ENCODE measurements at places on chromosomes 2 and 18.

GRCh38 chr2:16581241-16581640 is 84.4 kb downstream of the CYRIA start:
- no peak for DNase-seq

GRCh38 chr2:207473049-207473930 is 56.5 kb upstream of the CREB1 start:
- no peak for DNase-seq

DNA sequence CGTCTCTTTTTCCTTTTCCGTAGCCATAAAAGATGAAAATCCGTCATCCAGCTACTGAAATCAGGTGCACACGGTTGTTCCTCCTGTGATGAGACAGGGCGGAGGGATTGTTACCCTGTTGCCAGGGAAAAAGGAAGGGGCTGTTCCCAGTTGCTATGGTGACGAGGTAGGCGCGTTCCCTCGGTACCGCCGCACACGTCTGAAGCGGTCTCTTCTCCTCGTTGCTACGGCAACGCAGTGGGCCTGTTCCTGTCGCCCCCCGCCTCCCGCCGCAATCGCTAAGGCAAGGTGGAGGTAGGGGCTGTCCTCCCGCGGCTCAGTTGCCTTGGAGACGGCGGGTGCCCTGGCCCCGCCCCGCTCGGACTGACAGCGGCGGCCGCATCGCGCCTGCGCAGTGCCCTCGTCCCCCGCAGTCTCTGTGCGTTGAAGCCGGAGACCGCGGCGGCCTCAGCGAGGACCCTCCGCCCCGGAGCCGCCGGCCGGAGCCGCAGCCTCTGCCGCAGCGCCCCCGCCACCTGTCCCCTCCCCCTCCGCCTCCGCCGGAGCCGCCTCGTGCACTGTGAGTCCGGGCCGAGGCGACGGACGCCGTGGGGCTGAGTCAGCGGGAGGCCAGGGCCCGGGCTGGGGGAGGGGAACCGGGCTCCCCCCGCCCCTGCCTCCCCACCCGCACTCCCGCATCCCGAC is at the start of gene MAPRE3:
MAPRE3 (plus strand) TSS at position 394 of the 684 bp plus-strand sequence. CDS start 51,582 bp downstream, outside the sequence.
- peak; percentile 86 for DNase-seq

GRCh38 chr18:74152857-74153256 is 4.5 kb downstream of the TIMM21 start:
- DNase-seq = no peak

- no peak for DNase-seq
Observed at GRCh38 chr2:50953021-50953420, 78.9 kb downstream of the NRXN1 start.

DNA sequence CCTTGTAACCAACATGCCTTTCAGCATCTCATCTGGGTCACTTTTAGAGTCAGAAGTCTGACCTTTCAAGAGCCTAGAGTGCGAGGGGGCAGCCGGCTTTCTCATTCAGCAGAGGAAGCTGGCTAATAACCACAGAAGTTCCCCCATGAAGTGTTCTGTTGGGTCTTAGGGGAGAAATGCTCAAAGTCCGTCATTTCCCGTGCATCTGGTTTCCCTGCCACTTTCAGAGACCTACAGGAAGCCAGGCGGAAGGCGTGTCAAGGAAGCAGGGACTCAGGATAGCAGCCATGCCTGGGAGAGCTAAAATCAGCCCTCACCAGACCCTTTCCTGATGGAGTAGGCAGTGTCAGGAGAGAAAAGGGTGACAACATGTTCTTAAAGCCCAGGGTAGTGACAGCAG is 301.8 kb upstream of the ID2 start:
- no peak for DNase-seq

- DNase-seq = no peak
Observed at GRCh38 chr18:28236487-28236886, 59.6 kb upstream of the CDH2 start.

DNA sequence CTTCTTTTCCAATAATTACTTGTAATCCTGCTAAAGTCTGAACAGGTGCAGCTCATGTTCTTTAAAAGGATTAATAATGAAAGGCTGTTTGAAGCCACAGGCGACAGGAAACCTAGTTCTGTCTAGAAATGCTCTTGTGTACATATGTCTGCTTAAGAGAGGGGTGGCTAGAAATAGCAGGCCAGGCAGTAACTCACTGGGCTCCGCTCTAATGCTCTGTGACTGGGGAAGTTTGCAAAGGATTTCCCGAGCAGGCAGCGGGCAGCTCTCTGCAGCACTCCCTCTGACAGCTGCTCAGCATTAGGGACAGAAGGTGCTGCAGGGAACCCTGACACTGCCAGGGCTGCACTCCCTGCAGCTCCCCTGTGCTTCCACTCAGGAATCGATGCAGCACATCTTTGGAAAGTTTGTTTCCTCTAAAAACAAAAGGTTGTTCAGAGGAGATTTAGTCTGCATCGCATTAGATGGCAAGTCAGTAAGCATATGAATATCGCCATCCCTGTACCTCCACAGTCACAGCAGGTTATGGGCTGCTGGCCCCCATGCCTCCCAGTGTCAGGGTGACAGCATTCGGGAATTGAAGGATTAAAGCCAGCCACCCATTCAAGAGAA is 33.1 kb upstream of the TTC39C start:
- DNase-seq = no peak

DNA sequence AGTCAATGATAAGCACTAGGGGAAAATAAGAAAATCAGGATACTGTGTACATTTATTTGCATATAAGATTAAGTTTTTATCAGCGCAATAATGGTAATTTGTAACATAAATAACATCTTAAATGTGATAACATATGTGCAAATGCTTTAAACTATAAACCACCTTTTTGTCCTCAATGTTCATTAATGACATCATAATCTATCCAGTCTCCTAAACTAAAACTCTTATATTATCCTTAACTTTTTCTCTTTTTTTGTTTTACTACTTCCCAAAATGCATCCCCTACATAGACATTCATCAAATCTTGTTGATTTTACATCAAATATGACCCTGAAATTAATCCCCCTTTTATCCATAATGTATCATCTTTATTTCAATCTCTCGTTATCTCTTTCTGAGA is 3.4 kb upstream of the RAD51AP2 start:
- no peak for DNase-seq

- no peak for DNase-seq
Observed at GRCh38 chr2:238362626-238363025, 42.3 kb downstream of the TRAF3IP1 start.

GRCh38 chr18:12659904-12660605 is 2.1 kb upstream of the SPIRE1 start:
- peak; percentile 41 for DNase-seq

- no peak for DNase-seq
Observed at GRCh38 chr18:10157706-10158105, 243.9 kb downstream of the VAPA start.

All from transverse colon (tissue), 4 donors.